ENCODE measurements at places on chromosomes 2 and 18.

- DNase-seq = no peak
These were observed 28.7 kb downstream of the NIFK start for GRCh38 chr2:121707920-121708361.

- no peak for DNase-seq
These were observed 1694.1 kb upstream of the CELF4 start for GRCh38 chr18:39259736-39260135.

- DNase-seq = no peak
These were observed 62.1 kb downstream of the DPP4 start for GRCh38 chr2:162011706-162012564.

DNA sequence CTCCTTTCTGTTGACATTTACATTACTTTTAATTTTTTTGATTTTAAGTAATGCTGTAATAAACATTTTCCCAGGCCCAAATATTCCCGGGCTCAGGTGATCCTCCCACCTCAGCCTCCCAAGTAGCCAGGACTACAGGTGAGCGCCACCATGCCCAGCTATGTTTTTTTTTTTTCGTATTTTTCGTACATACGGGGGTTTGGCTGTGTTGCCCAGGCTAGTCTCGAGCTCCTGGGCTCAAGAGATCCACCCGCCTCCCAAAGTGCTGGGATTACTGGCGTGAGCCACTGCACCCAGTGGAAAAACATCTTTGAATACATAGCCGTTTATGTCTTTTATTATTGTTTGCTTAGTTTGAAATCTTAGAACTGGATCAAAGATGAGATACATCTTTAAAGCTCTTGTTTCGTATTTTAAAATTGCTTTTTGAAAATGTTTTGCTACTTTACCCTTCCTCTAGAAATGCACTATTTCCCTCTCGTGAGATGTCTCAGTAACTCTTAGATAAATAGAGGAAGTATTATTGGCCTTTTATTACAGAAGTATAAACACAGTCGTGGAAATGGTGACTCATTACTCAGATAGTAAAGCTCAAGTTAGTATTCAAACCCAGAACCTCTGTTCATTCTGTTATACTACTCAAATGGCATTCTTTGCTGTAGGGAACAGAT is 2.4 kb downstream of the SMCHD1 start:
- no peak for DNase-seq

DNA sequence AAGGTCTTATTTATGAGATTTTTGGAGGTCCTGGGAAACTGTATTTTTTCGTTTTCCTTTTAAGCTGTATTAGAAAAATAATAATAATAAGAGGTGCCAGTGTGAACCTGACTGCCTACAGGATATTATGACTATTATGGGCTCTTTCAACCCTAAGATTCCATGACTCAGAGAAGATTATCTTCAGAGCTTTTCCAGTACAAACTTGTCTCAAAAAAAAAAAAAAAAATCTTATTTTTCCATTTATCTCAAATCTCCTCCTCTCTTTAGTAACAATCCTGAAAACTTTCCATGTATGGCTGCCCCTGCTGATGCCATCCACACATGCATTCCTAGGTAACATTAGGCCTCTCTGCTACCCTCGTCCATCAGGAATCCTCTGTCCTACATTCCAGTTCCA is 36.7 kb upstream of the RPE start:
- no peak for DNase-seq

- no peak for DNase-seq
These were observed 24.9 kb upstream of the DRC1 start for GRCh38 chr2:26376799-26377198.

GRCh38 chr18:58481321-58482180 is 147.3 kb downstream of the ALPK2 start:
- DNase-seq = no peak

- no peak for DNase-seq
These were observed 185.1 kb upstream of the SMAD7 start for GRCh38 chr18:49135877-49136276.

GRCh38 chr18:21242780-21243401 is 859 bp downstream of the GREB1L start:
- DNase-seq = no peak

GRCh38 chr2:120678251-120678650 is 57.4 kb upstream of the GLI2 start:
- DNase-seq = no peak

DNA sequence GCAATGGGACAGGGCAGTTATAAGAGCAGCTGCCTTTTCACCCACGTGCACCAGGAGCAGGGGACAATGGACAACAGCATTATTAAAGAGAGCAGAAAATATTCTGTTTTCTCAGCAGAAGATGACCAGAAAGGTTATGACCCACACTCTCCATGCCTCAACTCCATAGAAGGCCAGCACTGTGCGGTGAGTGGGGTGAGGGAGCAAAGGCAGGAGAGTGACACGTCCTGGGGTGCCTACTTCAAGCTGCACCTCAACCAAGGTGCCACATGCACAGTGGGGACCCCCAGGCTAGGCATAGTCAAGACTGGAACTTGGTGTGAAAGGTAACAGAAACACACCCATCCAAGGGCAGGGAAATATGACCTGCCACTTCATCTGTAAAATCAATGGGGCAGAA is 50.4 kb downstream of the POLR1A start:
- no peak for DNase-seq

GRCh38 chr2:203143391-203143790 is 95.4 kb upstream of the CYP20A1 start:
- no peak for DNase-seq

GRCh38 chr2:163469561-163469962 is 266.2 kb downstream of the FIGN start:
- no peak for DNase-seq

GRCh38 chr18:26649193-26649543 is 100.8 kb upstream of the KCTD1 start:
- no peak for DNase-seq

- DNase-seq = peak; percentile 75
These were observed 487.9 kb upstream of the ID2 start for GRCh38 chr2:8193686-8194615.

GRCh38 chr2:177460973-177461585 is 68.5 kb downstream of the AGPS start:
- no peak for DNase-seq

- DNase-seq = no peak
These were observed 203.8 kb upstream of the SYT4 start for GRCh38 chr18:43481069-43481468.

DNA sequence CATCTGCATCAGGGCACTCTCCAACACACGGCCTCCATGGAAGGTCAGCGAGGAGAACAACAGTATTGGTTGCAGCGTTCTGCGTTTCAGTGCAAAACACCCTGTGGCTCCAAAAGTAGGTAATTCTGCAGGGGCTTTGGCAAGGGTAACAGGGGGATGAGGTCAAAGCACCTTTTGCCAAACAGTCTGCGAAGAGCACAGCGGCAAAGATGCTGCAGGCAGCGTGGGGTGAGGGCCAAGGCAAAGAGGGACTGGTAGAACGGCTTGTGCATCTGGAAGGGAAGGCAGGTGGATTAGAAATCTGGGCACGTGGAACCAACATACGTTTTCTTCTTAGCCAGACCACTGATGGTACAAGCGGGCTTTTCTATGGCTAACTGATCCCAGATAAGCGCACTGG is 26.6 kb upstream of the GBX2 start:
- DNase-seq = no peak

- DNase-seq = no peak
These were observed 118.9 kb upstream of the POU3F3 start for GRCh38 chr2:104734937-104735586.

DNA sequence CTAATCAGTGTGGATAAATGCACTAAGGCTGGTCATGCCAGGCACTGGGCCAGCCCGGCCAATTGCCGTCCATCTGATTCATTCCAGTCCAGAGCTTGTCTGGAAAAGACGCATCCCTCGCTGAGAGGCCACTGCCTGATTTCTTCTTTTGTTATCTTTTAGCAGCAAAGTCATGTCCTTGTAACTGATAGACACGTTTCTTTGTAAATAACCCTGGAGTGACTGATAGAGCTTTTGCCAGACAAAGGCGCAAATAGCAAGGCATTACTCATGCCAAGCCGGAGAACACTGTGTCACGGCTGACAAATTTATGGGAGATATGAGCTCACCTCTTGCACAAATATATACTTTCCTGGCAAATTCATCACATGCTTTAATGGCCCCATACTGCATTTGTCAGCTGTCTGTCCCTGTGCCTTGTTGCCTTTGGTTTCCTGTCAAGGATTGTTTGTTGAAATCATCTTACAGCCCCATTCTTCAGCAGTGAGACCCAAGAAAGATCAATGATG is 164.4 kb downstream of the ETAA1 start:
- no peak for DNase-seq

DNA sequence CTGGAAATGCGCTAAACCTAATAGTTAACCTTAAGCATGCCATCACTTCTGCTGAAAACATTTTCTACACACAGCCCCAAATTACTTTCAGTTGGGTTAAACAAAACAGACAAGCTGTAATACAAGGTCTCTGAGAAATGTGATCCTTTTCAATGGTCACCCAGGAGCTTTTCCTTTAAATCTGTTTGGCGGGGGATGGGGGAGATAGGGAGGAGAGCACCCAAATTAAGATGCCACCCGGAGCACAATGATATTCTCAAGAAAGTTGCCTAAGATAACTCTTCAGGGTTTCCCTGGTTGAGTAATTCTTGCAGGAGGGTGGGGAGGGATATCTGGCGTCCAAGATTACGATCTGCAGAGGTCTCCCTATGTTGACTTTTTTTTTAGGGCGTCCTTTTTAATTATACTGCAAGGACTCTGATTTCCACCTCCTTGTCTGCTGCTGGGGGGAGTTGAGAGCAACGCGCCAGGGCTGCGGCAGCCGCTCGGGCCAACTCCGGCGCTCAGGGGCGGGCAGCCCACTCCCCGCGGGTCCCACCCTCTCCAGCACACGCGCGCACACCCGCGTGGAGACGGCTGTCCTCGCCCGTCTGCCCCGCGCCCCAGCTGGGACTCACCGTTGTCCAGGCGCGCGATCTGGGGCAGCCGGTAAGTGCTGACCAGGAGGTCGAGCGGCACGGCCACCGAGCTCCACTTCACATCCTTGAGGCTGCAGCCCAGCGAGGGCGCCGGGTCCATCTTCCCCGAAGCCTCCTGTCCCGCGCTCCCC is 807 bp downstream of the GAREM1 start:
- DNase-seq = peak; percentile 41

DNA sequence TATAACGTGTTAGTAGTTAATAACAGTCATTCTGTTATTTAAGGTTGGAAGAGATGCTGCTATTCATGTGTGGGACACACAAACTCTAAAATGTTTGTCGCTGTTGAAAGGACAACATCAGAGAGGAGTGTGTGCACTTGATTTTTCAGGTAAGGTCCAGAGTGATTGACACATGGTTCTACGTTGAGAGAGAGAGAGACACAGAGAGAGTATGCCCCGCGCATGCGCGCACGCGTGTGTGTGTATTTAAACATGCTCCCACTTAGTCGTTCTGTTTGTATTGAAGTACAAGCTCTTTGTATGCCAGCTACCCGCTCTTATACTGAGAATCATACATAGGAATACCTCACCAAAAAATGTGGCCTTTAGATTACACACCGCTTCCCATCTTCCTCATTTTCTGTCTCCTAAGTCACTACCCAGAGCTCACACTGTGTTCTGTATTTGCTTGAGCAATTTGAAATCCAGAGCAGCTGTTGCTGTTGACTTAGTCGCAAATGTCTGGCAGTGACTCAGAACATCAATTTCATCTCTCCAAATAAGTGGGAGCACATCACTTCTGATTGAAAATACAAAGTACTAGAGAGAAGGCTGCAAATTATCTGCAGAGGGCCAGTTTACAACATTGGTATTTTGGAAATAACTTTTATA is 148.1 kb downstream of the EML6 start:
- DNase-seq = peak; percentile 84

DNA sequence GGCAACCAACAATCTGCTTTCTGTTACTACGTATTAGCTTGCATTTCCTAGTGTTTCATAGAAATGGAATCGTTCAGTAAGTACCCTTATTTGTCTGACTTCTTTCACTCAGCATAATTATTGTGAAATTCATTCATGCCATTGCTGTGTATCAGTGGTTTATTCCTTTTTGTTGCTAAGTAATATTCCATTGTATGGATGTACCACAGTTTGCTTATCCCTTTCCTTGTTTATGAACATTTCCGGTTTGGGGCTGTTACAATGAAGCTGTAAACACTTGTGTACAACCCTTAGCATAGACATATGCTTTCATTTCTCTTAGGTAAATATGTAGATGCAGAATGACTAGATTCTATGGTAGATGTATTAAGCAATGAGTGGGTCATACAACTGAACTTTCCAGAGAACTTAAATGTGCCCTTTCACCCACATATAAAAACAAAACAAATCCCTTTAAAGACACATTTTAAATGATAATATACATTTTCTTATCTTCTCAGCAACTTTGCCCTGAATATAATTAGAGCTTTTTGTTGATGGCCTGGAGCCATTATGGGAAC is 21.9 kb downstream of the FER1L5 start:
- no peak for DNase-seq

DNA sequence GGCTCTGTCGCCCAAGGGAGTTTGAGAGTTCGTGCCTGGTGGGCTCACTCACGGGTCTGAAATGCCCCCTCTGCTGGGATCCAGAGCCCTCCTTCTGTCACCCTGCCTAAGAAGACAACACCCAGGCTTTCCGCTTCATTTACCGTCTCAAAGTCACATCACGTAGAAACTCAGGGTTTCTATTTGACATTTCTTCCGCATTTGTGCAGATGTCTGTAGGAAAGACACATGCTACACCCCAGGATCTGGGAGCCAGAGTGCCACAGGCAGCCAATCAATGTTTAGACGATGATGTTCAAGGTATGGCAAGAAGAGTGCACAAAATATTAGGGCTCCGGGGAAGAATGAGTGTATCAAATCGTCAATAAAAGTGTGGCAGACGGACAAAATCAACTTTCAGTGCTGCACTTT is 24.4 kb upstream of the ACKR3 start:
- no peak for DNase-seq

GRCh38 chr2:217158928-217159327 is 299.1 kb upstream of the TNP1 start:
- DNase-seq = no peak

DNA sequence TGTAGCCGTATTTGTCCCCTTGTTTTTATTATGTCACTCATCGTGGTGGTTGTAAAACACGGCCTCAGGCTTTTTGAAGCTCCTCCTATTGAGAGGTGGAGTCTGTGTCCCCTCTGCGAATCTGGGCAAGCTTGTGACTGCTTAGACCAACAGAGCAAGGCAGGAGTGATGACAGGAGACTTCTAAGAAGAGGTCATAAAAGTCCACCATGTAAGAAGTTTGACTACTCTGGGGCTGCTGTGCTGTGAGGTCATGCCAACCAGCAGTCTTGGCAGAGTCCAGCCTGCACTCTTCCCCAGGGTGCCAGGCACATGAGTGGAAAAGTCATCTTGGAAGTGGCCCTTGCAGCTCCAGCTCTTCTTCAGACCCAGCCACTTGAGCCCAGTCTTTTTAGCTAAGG is 83.8 kb upstream of the SPTBN1 start:
- DNase-seq = no peak

- DNase-seq = peak; percentile 12
These were observed 627 bp upstream of the CRACDL start for GRCh38 chr2:98936353-98937351.

All from NCI-H1092 (cell line).